ENCODE measurements at places on chromosomes 5 and 9.

DNA sequence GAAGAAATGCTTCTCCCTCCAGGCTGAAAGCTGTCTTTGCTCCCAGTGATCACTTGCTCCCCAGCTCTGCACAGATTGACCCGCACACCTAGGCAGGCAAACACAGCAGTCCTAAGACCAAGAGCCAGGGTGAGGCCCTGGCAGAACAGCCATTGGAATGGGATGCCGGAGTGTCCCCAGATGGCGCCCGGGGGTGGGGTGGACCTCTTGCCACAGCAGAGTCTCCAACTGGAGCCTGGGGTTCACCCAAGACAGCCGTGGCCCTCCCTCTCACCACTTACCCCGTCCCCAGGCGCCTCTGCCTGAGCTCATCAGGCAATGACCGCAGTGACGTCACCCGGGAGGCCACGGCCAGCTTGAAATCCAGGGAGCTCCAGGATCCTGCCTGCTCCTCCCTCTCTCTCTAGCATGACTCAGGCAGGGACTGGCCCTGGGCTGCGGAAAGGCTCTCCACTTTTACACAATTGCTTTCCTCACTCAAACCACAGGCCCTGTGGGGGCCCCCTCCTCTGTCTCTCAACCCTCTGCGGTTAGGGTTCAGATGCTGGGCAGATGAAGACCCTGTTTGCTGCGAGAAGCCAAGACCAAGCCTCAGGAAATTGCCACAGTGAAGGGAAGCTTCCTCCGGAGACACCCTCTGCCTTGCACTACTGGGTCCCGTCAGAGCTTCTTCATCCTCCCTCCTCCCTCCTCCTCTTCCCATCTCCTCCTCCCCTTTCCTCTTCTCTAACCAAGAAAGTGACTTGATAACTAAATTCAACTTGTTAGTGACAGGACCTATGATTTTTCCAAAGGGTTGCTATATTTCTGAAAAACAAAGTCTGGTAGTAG is 24.3 kb upstream of the PTGES start:
- peak; percentile 64 for DNase-seq

GRCh38 chr5:72842816-72843215 is 26.4 kb downstream of the TNPO1 start:
- no peak for DNase-seq

GRCh38 chr5:65818592-65818991 is 96.6 kb downstream of the NLN start:
- peak; percentile 91 for DNase-seq

GRCh38 chr9:99241106-99241505 is 19.0 kb downstream of the SEC61B start:
- no peak for DNase-seq

DNA sequence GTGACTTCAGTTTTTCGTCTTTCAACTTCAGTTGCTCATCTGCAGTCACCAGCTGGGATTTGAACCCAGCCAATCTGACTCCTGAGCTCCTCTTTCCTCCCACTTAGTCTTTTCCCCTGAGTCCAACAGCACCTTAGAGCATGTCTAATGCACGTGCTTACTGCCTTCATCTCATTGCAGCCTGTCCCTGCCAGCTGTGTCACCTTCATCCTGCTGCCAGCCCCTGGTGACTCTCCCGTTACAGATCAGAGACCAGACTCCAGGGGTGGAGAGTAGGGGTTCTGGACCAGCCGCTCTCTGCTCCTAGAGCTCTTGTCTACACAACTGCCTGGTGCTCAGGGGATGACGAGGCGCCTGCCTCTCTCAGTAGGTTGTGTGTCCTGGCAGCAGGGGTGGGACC is 132.9 kb upstream of the LMX1B start:
- no peak for DNase-seq

GRCh38 chr5:107387526-107388140 is 283.1 kb downstream of the EFNA5 start:
- no peak for DNase-seq

DNA sequence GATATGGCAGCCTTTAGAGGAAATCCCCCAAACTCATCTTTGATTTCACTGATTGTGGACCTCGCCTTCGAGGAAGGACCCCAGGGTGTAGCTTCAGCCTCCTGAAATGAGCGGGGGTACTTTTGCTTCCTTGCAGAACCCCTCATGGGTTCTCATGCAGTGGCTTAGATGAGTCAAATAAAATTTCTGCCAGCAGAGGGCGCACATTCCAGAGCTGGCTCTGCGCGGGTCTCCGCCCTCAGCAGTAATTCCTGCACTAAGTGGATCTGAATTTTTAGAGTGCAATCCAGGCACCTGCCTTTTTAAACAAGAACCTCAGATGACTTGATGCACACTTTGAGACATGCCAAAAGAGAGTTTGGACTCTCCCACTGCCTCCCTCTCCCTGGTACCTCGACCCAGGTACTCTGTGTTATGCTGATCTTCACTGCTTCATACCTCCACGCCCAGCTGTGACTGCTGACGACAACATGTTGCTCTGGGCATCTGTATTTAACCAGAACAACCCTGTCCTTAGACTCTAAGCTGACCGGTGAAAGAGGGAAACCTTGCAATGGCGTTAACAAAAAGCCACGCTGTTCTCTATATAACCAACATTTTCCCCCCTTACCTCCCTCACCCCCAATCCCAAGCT is 7.3 kb downstream of the EGFLAM start:
- peak; percentile 65 for DNase-seq

GRCh38 chr5:8829323-8830029 is 716.4 kb downstream of the SEMA5A start:
- DNase-seq = no peak

DNA sequence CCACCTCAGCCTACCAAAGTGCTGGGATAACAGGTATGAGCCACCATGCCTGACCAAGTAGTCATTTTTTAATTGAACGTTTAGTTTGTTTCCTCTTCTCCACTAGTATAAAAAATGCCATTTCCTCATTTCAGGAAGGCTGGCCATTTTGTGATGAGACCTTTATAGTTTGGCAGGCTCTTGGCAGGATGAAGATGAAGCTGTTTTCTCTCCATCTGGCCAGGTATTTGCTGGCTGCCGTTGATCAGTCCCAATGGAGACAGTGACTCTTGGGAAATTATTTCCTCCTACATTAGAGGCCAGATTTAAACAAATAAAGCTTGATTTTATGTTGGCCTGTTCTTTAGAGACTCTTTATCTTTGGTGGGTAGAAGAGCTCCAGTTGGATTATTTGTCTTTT is 199.0 kb downstream of the ARHGAP26 start:
- no peak for DNase-seq

DNA sequence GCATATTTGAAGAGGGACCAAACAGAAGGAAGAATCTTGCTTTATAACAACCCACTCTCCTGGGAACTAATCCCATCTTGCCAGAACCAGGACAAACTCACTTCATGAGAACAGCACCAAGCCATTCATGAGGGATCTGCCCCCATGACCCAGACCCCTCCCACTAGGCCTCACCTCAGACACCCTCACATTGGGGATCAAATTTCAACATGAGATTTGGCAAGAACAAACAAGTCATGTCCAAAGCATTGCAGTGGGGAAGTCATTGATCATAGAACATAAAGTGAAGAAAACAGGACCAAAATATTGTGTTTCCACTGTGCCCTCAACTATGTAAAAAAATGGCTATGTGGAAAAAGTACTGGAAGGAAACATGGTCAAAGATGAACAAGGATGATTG is 43.9 kb downstream of the MAP1B start:
- DNase-seq = no peak

DNA sequence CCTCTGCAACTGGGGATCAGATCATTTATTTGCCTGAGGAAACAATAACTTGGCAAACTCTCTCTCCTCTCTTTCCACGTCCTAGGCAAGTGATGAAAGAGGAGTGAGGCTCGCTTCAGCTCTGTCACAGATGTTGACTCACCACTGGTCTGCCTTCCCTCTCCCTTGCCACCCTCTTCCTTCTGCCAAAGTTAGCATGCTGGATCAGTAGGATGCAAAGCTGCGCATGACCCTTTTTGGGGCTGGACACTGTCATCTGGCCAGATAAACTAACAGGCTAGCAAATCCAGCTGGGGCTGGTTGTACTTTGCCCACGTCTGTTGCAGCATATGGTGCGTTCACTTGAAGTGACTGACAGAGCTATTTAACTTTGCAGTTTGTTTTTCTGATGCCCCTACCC is 36.2 kb upstream of the SMARCA2 start:
- DNase-seq = no peak

- no peak for DNase-seq
These were observed 42.8 kb upstream of the RPS23 start for GRCh38 chr5:82320966-82321365.

DNA sequence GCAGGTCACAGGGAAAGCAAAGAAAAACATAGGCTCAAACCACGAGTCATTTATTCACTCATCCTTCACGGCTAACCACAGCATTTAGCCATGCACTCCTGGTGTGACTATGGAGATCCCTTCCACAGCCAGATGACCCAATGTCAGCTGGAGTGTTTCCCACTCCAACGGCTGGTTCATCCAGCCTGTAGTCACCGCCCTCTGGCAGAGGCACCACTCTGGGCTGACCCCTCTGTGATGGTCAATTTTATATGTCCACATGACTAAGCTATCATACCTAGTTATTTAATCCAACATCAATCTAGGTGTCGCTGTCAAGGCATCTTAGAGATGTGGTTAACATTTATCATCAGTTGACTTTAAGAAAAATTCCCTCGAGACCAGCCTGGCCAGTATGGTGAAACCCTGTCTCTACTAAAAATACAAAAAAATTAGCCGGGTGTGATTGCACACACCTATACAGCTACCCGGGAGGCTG is 9.5 kb upstream of the PHF19 start:
- DNase-seq = no peak

DNA sequence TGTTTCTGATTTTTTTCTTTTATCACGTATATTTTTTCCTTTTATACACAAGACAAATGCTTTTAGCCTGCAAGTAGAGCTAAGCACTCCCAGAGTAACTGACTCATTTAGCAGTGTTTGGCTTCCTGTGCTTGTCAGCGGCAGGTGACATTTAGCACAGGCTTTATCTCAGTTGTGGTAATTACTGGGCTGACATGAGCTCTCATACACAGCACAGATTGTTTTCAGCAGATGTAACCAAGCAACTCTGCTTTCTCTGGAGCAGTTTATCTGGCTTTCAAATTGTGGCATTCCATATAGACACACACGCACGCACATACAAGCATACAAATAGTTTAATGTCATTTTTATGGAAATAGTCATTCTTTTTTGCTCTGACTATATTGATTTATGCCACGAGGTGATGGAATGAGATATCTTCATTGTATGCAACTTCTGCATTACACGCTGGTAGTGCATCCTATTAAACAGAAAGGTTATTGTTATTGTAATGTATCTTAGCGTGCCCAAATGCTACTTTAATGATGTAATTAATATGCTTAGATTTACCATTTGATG is 379.0 kb upstream of the GRAMD2B start:
- DNase-seq = peak; percentile 62

GRCh38 chr5:84384604-84385575 is at the start of gene EDIL3:
EDIL3 (minus strand) TSS chr5:84384880; CDS start chr5:84384374, 506 bp downstream.
- peak; percentile 91 for DNase-seq

- DNase-seq = peak; percentile 6
These were observed 191.8 kb downstream of the PRR16 start for GRCh38 chr5:120655828-120656435.

GRCh38 chr9:100088202-100088601 is 10.6 kb downstream of the ERP44 start:
- no peak for DNase-seq

DNA sequence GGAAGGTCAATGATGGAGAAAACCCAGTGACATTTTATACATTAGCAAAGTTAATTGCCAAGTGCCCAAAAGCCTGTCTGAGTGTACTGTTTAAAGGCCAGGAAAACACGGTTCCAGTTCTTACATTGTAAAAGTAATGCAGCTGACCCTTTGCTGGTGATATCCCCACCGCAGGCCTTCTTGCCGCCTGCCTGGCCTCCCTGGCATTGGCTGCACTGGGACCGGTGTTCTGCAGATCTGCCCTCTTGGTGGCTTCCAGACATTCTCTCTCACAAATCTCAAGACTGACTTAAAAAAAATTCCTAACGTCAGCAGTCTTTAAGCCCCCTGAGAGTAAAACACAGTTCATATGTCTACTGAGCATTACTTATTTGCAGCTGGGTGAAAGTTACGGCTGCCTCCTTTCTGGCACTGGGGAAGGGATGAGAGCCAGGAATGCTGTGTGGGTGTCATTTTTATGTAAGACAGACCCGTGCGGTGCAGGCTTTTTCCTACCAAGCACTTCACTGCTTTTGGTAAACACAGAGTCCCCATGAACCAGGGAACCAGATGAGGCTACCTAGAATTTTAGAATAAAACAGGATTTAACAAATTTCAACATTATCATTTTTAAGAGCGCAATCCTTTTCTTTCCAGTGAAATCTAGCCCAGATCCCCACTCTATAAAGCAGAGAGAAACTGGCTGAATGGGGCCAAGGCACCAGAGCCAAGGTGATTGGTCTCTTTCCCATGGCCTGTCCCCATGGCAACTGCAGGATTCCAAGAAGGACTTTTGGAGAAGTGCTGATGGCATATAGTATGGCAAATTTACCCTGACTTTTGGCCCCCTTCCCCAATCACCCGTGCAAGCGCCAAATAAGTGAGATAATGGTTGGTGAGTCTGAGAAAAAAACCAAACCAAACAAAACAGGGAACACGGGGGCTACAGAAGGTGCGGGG is 80.8 kb downstream of the LMNB1 start:
- no peak for DNase-seq

- DNase-seq = no peak
These were observed 215.8 kb upstream of the TRIM32 start for GRCh38 chr9:116471093-116471906.

GRCh38 chr9:124855944-124856765 is 2.9 kb downstream of the WDR38 start:
- no peak for DNase-seq

GRCh38 chr9:108709997-108710396 is 145.8 kb downstream of the ACTL7B start:
- peak; percentile 44 for DNase-seq

GRCh38 chr5:83564069-83564749 is 92.7 kb downstream of the VCAN start:
- peak; percentile 76 for DNase-seq

DNA sequence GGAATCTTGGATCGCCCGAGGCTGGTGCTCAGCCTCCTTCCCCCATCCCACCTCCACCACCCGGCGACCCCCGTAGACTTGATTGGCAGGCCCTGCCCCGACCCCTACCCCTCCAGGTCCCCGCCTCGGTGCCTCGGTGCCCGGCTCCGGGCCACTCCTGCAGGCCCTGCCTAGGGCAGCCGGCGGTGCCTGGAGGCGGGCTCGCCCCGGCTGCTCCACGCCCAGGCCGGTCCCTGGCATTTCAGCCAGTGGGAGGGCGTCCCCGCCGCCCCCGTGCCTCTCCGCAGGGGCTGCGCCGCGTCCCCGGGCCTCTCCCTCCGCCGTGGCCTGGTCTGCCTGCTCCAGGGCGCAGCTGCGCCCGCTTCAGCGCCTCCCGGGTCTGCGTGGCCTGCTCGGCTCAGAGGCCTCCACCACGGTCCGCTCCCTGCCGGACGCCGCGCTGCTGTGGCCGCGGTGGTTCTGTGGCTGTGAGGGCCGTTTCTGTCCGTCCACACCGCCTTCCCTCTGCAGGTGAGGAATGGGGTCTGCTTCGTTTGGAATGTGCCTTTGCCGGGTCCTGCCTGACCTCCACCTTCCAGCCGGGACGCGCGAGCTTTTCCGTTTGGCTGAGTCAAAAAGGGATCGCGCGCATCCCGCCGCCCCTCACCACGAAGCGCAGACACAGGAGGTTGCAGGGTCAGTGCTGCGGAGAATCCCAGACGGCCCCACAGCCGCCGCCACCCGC is 48.3 kb upstream of the IRX4 start:
- DNase-seq = no peak
